Type B pancreatic cell (in vitro differentiated cells): ENCODE measurements at places on chromosomes 5 and 9.

DNA sequence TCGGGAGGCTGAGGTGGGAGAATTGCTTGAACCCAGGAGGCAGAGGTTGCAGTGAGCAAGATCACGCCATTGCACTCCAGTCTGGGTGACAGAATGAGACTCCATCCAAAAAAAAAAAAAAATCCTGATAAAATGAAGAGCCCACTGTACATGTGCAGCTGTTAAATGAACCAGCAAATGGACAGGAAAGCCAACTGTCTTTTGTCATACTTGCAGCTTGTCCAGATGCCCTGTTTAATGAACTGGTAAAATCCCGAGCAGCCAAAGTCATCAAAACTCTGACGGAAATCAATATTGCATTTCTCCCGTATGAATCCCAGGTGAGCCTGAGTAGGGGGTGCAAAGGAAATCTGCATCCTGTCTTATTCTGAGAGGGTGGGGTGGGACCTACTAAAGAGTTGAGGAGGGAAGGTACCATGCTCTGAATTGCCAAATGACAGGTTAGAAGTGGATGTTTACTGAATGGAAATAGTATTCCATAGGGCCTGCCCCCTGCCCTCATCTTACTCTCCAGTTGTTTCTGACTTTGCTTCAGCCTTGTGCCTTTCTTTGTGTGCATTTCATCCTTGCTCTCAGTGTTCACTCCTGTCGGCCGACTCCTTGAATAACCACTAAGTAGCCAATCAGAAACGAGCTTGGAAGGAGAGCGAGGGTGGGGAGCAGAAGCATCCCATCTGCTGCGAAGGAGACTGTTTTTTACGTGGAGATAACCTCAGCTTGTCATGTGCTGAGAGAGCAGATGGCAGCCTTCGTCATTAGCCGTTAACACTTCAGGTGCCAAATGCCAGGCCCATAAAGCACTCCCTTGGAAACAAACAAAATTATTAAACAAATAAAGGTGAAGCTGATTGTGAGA is 45.7 kb upstream of the CFAP157 start:
- peaks cover 23% of the 10 kb centered on the region for H3K36me3 ChIP-seq
- H3K4me1 ChIP-seq = peaks cover 34% of the 10 kb centered on the region
- H3K4me3 ChIP-seq = peak overlapping the region; percentile 73
- no peak for DNase-seq

DNA sequence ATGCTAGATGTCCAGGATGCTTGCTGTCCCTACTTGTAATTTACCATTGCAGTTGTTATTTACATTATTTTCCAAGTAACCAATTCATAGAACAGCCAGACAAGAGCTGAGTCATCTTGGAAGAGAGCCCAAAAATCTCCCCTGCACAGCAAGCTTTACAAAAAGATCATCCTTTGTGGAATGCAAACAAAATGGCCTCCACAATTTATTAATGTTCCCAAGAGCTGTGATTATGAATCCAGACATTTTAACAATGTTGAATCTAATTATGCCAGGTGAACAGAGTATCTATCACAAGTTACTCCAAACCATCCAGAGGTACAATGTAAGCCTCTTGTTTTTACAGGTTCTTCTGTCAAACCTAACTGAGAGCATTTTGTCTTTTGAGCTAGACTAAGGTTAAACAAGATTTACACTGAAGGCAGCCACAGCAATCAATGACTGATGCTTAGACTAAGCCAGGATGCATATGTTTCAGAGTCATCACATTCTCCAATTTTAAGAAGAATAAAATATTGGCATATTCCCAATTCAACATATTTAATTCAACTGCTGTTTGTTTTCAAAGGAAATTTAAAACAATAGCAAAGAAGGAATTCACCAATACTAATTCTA is 95.3 kb upstream of the SLC12A2 start:
- H3K4me1 ChIP-seq = peaks cover 12% of the 10 kb centered on the region
- DNase-seq = no peak
- H3K27me3 ChIP-seq = no peaks in the 10 kb centered on the region
- H3K4me3 ChIP-seq = no peak overlapping the region
- peak overlapping the region; percentile 60 for H3K27ac ChIP-seq
- peaks cover 3% of the 10 kb centered on the region for H3K36me3 ChIP-seq

DNA sequence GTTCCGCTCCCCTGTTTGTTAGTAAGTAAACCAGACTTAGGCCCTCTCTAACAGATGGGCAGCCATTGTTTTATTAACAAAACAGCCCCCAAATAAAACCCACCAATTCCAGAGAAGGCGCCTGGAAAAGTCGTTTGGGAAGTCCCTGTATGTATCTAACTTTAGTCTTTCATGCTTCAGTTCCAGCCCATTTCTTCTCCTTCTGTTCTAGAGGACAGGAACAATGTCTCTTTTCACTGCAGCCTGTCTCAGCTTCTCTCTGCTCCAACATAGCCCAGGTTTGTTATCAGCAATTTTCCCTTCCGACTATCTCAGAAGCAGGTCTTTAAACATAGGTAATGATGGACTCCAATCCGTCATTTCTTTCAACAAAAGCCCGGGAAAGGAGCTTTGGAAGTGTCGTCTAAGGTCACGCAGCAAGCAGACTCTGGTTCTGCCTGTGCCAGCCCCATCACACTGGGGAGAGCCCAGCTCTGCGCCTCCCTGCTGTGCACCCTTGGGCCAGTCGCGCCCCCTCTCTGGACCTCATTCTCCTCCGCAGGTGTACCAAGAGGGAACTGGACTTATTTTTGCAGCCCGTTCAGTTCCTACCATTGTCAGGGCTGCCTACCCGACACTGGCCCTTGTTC is 9.6 kb upstream of the AKNA start:
- no peaks in the 10 kb centered on the region for H3K36me3 ChIP-seq
- peak overlapping the region; percentile 93 for H3K4me3 ChIP-seq
- no peak for DNase-seq
- peak overlapping the region; percentile 88 for H3K27ac ChIP-seq
- no peaks in the 10 kb centered on the region for H3K27me3 ChIP-seq

DNA sequence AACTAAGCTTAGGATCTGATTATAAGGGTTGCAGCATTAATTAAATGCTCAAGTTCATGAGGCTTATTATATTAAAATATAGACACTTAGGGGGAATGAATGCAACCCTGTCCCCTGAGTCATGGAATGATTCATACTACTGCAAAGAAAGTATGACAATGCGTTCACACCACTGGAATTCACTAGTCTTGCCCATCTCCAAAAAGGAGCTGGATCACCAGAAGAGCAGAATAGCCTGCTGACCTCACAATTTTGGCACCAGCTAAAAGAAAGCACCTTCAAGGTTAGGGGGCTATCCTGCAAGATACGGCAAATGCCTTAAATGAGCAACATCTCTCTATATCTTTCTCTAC is 32.0 kb upstream of the TMED7 start:
- no peaks in the 10 kb centered on the region for H3K36me3 ChIP-seq
- DNase-seq = no peak
- no peaks in the 10 kb centered on the region for H3K27me3 ChIP-seq
- peaks cover 4% of the 10 kb centered on the region for H3K4me1 ChIP-seq
- H3K27ac ChIP-seq = no peak overlapping the region

GRCh38 chr9:135275571-135276289 is 188.3 kb downstream of the OLFM1 start:
- H3K4me3 ChIP-seq = no peak overlapping the region
- H3K4me1 ChIP-seq = no peaks in the 10 kb centered on the region

DNA sequence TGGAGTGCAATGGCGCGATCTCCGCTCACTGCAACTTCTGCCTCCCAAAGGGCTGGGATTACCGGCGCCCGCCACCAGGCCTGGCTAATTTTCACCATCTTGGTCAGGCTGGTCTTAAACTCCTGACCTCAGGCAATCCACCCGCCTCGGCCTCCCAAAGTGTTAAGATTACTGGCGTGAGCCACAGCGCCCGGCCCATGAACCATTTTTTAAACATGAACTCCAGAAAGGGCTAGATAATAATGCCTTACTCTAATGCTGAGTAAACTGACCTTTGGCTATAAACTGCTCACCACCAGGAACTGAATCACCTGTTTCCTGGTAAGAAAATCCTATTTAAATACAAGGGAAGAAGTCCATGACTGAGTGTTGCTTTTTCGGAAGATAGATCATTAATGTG is 23.2 kb upstream of the DAB2 start:
- H3K27me3 ChIP-seq = no peaks in the 10 kb centered on the region
- peaks cover 7% of the 10 kb centered on the region for H3K4me1 ChIP-seq
- H3K4me3 ChIP-seq = no peak overlapping the region
- no peaks in the 10 kb centered on the region for H3K36me3 ChIP-seq
- no peak overlapping the region for H3K27ac ChIP-seq

GRCh38 chr9:87343816-87344430 is 153.7 kb upstream of the DAPK1 start:
- no peak for DNase-seq
- H3K4me1 ChIP-seq = peaks cover 31% of the 10 kb centered on the region
- H3K4me3 ChIP-seq = no peak overlapping the region
- no peaks in the 10 kb centered on the region for H3K27me3 ChIP-seq
- no peaks in the 10 kb centered on the region for H3K36me3 ChIP-seq
- no peak overlapping the region for H3K27ac ChIP-seq

GRCh38 chr5:122120493-122120892 is 8.9 kb upstream of the ZNF474 start:
- no peaks in the 10 kb centered on the region for H3K27me3 ChIP-seq
- no peak for DNase-seq
- H3K4me3 ChIP-seq = no peak overlapping the region
- H3K4me1 ChIP-seq = peaks cover 17% of the 10 kb centered on the region
- H3K27ac ChIP-seq = no peak overlapping the region

GRCh38 chr5:4511996-4512656 is 628.0 kb upstream of the ADAMTS16 start:
- H3K27me3 ChIP-seq = peaks cover 38% of the 10 kb centered on the region
- DNase-seq = no peak
- peak overlapping the region; percentile 4 for H3K27ac ChIP-seq
- H3K36me3 ChIP-seq = no peaks in the 10 kb centered on the region
- H3K4me3 ChIP-seq = peak overlapping the region; percentile 77

GRCh38 chr5:82225525-82226172 is 52.5 kb downstream of the RPS23 start:
- no peak overlapping the region for H3K27ac ChIP-seq
- DNase-seq = peak; percentile 73
- peaks cover 17% of the 10 kb centered on the region for H3K4me1 ChIP-seq
- peak overlapping the region; percentile 52 for H3K4me3 ChIP-seq
- H3K36me3 ChIP-seq = no peaks in the 10 kb centered on the region
- no peaks in the 10 kb centered on the region for H3K27me3 ChIP-seq

- no peak overlapping the region for H3K27ac ChIP-seq
- H3K27me3 ChIP-seq = peaks cover 79% of the 10 kb centered on the region
- no peaks in the 10 kb centered on the region for H3K36me3 ChIP-seq
- no peak for DNase-seq
- H3K4me1 ChIP-seq = peaks cover 12% of the 10 kb centered on the region
Observed at GRCh38 chr5:180646289-180646962, 3.0 kb downstream of the FLT4 start.

DNA sequence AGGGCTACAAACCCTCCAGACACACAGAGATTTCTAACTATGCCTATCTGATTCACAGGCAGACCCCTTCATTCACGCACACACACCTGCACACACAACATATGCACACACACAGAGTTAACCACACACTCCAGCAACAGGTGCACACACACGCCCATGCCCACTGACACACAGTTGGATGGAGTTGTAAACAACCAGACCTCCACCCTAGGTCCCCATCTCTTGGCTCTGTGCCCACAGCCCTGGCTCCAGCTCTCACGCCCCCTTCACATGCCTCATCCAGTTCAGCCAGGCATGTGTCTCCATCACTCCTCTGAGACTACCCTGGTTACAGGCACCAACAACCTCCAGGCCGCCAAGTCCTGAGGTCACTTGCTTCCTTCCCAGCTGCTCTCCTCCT is 61.1 kb downstream of the PSD2 start:
- no peak overlapping the region for H3K4me3 ChIP-seq
- no peak for DNase-seq
- no peak overlapping the region for H3K27ac ChIP-seq
- peaks cover 23% of the 10 kb centered on the region for H3K27me3 ChIP-seq
- H3K4me1 ChIP-seq = no peaks in the 10 kb centered on the region
- H3K36me3 ChIP-seq = no peaks in the 10 kb centered on the region

- H3K27me3 ChIP-seq = no peaks in the 10 kb centered on the region
- no peaks in the 10 kb centered on the region for H3K36me3 ChIP-seq
- H3K27ac ChIP-seq = no peak overlapping the region
- peaks cover 22% of the 10 kb centered on the region for H3K4me1 ChIP-seq
- no peak for DNase-seq
Observed at GRCh38 chr5:58901271-58901670, 318.4 kb downstream of the RAB3C start.

DNA sequence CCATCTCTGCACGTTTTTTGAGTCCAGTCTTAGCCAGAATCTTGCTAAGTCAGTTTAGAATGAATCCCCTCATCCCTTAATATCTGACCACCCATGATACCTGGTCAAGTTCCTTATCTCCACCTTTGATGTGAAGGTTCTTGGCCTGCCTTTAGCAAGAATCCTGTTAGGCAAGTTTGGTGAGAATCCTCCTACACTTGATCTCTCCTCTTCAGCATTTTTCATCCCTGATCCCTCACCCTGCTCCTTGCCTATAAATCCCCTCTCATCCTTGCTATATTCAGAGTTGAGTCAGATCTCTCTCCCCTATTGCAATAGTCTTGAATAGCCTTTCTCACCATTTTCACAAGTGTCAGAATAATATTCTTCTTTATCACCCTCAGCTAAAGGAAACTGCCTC is 31.0 kb downstream of the SMIM23 start:
- H3K36me3 ChIP-seq = no peaks in the 10 kb centered on the region
- no peak overlapping the region for H3K27ac ChIP-seq
- peaks cover 6% of the 10 kb centered on the region for H3K27me3 ChIP-seq
- no peaks in the 10 kb centered on the region for H3K4me1 ChIP-seq
- DNase-seq = no peak
- H3K4me3 ChIP-seq = peak overlapping the region; percentile 4

DNA sequence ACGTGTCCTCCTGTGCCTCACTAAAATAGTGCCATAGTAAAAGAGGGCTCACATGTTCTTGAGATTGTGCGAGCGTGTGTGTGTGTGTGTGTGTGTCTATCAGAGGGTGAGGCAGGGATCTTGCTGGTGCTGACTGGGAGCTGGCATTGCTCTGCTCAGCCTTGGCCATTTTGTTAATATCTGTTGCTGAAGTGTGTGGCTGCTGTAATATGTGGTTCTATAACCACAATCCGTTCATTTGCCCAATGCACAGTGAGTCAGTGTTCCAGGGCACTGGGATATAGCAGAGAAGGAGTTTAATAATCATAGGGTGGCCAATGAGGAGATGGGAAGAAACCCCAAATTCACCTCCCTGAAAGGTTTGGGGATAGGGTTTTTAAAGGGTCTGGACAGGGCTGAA is 61.3 kb downstream of the RASGRF2 start:
- no peak for DNase-seq
- no peak overlapping the region for H3K27ac ChIP-seq
- no peaks in the 10 kb centered on the region for H3K36me3 ChIP-seq
- peaks cover 5% of the 10 kb centered on the region for H3K4me1 ChIP-seq

DNA sequence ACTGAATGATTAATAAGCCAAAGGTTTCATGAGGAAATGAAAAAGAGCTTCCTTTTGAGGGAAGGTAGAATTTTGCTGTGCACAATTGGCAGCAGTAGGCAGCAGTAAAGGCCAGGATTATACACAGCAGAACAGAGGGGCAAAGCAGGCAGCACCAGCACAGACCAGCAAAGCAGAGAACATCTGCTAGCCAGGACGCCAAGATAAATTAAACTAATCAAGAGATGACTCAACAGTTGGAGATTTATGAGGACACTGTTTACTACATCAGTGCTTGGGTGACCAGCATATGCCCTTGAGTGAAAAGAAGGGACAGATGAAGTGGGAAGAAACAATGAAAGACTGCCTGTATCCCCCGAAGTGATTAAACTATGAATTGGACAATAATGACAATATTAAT is 871.4 kb upstream of the CDH10 start:
- H3K4me3 ChIP-seq = no peak overlapping the region
- H3K27ac ChIP-seq = no peak overlapping the region
- no peaks in the 10 kb centered on the region for H3K4me1 ChIP-seq
- H3K27me3 ChIP-seq = no peaks in the 10 kb centered on the region
- no peaks in the 10 kb centered on the region for H3K36me3 ChIP-seq
- no peak for DNase-seq
